ENCODE measurements at places on chromosomes 6 and 20.

- DNase-seq = no peak
Measured at GRCh38 chr6:20497216-20498040, 36.8 kb upstream of the CDKAL1 start.

DNA sequence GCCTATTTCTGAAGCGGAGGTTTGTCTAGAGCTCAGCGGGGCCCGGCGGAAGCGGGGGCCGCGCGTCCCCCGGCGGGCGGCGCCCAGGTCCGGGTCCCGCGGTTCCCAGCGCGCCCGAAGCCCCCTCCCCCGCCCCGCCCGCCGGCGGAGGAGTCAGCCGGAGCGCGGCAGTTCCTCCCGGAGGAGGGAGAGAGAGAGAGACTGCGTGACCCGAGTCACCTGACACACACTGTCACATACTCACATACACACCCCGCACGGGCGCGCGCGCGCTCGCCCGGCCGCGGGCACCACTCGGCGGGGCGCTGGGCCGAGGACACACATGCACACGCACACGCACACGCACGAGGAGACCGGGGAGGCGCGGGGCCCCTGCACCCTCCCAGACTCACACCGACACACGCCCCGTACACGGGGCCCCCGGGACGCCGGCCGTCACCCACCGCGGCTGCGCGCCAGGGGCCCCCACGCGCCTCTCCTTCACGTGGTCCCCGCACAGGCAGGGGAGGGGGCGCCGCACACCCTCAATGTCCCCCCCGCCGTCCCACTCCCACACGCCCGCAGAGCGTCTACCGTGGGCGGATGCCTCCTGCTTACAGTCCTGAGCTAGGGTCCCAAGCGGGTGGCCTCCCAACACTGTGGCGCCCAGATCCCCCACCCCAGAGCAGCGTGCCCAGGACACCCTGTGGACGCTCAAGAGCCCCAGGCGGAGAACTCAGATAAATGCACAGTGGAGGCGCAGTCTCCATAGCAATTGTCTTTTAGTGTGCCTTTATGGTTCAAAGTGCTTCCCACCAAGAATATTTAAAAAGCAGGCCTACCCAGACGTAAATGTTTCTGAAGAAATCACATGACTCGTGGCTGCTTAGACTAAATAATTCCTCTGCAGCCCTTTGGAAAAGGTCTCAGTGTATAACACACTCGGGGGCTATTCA, at the start of gene RRAGD:
Gene RRAGD, minus strand, starts transcription at position 203 of the 935 bp plus-strand sequence. CDS start 280 bp downstream, outside the sequence.
- DNase-seq = no peak

DNA sequence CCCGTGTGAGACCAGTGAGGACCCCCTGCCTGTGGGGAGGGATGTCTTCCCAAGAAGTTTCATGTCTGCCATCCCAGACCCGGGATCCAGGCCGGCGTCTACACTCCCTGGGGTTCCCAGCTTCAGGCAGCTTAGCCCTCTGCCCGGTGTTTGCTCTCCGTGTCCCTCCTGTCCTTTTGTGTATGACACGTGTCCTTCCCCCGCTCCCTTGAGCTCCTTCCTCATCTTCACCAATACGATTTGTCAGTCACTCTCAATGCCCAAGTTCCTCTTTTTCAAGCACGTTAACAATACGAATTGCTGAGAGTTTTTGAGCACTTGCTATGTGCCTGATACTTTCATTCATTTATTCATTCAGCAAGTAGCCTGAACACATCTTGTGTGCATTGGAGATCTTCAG, 115.6 kb upstream of the PTPN1 start:
- no peak for DNase-seq

DNA sequence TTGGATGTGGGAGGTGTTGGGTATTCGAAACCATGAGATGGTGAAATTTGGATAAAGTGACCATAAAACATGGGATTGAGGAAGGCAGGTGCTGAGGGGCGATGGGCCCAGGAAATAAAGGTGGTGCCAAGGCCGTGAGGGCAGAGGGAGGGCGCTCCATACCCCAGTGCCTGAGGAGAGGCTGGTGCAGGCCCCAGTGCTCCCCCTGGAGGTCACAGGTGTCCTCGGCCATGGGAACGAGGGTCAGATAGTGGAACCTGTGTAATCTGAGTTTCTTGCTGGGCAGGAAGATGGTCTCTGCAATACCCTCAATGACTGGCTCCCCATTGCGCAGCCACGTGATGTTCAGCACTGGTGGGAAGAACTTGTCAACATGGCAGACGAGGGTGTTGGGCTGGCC, 16.2 kb downstream of the HLA-DPB1 start:
- peak; percentile 42 for DNase-seq

GRCh38 chr20:48405909-48406308, 421.9 kb downstream of the PREX1 start:
- no peak for DNase-seq

Data from CD4-positive, alpha-beta T cell (primary cell).